ENCODE measurements at places on chromosomes 3 and 15.

- H3K4me3 ChIP-seq = peak overlapping the region; percentile 97
- peaks cover 11% of the 10 kb centered on the region for H3K4me1 ChIP-seq
- H3K27me3 ChIP-seq = no peaks in the 10 kb centered on the region
- peak; percentile 16 for DNase-seq
- no peak overlapping the region for H3K27ac ChIP-seq
Measured at GRCh38 chr3:143120716-143121240, 1.2 kb downstream of the CHST2 start.

- DNase-seq = no peak
- H3K4me3 ChIP-seq = no peak overlapping the region
- H3K27me3 ChIP-seq = no peaks in the 10 kb centered on the region
Measured at GRCh38 chr15:76711351-76711827, 193.8 kb downstream of the SCAPER start.

DNA sequence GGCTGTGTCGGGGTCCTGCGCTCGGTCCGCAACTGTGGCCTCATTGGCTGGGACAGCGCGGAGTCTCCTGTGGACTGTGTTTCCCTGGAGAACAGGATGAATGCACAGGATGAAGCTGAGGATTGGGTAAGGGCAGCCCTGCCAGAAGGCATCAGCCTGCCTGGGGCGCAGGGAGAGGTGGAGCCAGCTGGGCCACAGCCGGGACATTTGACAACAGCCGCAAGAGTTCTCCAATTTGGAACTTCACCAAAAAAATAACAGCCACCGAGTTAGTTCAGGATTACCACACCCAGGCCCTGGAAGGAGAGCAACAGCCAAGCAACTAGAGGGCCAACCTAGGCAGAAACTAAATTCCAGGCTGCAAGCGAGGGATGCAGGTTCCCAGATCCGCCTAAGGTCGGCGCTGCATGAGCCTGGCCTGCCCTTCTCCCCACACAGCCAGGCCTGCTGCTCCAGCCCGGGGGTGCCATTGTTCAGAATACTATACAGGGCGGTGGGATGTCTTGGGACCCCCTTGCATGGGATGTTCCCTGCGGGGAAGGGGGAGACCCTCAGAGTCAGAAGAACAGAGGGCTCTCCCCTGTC is 229.3 kb downstream of the OCA2 start:
- no peaks in the 10 kb centered on the region for H3K4me1 ChIP-seq
- H3K27ac ChIP-seq = no peak overlapping the region
- no peak overlapping the region for H3K4me3 ChIP-seq
- no peaks in the 10 kb centered on the region for H3K36me3 ChIP-seq

- H3K27ac ChIP-seq = peak overlapping the region; percentile 95
- peak; percentile 100 for DNase-seq
- peak overlapping the region; percentile 23 for H3K4me3 ChIP-seq
- no peaks in the 10 kb centered on the region for H3K36me3 ChIP-seq
Measured at GRCh38 chr3:185796431-185797107, 28.3 kb downstream of the IGF2BP2 start.

DNA sequence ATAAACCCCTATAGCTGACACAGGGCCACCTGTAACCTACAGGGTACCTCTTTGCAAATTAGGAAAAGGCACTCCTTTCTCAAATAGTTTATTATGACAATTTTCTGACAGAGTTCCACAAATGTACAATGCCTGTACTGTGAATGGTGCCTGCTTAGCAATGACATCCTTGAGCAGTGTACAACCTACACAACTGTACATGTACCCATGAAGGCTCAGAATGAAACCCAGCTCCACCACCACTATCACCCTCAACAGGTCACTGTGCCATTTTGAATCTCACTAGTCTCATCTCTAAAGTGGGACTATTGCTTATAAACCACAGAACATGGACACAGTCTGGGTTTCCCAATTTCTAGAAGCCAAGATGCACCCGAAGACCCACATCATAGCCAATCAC is 7.0 kb downstream of the MFGE8 start:
- no peak for DNase-seq
- no peaks in the 10 kb centered on the region for H3K36me3 ChIP-seq
- no peak overlapping the region for H3K4me3 ChIP-seq
- no peaks in the 10 kb centered on the region for H3K27me3 ChIP-seq
- no peak overlapping the region for H3K27ac ChIP-seq

DNA sequence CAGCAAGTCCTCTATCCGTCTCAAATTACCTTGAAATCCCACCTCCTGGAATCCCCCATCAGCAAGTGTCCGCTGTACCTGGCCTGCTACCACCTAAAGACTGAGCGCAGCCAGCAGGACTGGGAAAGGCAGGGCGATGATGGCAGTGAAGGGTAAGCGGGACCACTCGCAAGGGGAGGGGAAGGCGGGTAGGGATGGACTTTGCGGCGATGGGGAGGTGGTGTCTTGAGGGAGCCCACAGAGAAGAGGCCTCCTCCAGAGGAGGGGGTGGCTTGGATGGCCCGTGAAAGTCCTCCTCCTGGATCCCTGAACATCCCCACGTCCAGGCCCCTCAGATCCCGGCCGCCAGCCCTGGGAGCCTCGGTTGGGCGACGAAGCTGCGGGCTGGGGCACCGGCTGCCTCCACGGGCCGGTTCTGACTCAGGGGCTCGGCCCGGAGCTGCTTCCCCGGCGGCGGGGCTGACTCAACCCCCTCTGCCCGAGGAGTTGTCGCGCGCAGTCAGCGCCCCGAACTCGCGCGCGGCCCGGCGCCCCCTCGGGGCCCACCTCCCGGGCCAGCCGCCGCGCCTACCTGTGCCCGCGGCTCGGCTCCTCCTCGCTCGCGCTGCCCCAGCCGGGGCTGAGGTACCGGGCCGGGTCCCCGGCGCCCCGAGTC is 512 bp downstream of the LARP6 start:
- peaks cover 47% of the 10 kb centered on the region for H3K4me1 ChIP-seq
- H3K36me3 ChIP-seq = peaks cover 14% of the 10 kb centered on the region
- H3K27ac ChIP-seq = peak overlapping the region; percentile 80
- H3K27me3 ChIP-seq = no peaks in the 10 kb centered on the region
- peak overlapping the region; percentile 86 for H3K4me3 ChIP-seq

DNA sequence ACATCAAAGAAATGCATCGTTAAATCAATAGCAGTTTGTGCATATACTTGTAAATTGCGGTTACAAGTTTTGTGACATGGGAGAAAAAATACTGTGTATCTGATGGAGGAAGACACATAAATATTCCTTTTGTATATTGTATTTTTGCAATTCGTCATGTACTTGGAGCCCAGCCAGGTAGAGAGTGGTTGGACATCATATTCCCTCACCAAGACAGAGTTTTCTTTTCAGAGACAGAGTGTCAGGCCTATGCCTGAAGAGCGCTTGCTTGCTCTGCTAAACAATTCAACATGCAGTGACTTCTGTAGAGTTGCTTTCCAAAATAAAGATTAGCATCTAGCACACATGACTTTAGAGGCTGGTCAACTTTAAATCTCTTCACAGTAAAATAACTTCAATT is 24.8 kb upstream of the MEIS2 start:
- H3K27me3 ChIP-seq = no peaks in the 10 kb centered on the region
- DNase-seq = peak; percentile 29
- no peaks in the 10 kb centered on the region for H3K4me1 ChIP-seq

DNA sequence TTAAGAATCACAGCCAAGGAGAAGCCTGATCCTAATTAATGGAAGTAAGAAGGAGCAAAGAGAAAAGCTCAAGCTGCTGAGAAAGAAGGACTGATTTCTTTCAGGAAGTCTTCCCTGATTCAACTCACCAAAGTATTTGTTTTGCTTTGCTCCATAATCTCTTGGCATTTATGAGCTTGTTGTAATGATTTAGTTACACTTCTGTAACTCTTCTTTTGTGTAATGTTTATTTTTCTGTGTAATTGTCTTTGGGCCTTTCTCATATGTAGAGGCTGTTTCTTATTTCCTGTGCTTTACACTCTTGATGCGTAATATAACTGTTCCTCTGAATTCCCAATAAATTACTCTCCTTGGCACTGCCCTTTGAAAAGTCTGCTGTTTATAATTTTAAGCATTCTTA is 80.0 kb downstream of the COL6A5 start:
- no peak for DNase-seq
- no peak overlapping the region for H3K27ac ChIP-seq
- no peak overlapping the region for H3K4me3 ChIP-seq
- no peaks in the 10 kb centered on the region for H3K4me1 ChIP-seq
- peaks cover 41% of the 10 kb centered on the region for H3K27me3 ChIP-seq

DNA sequence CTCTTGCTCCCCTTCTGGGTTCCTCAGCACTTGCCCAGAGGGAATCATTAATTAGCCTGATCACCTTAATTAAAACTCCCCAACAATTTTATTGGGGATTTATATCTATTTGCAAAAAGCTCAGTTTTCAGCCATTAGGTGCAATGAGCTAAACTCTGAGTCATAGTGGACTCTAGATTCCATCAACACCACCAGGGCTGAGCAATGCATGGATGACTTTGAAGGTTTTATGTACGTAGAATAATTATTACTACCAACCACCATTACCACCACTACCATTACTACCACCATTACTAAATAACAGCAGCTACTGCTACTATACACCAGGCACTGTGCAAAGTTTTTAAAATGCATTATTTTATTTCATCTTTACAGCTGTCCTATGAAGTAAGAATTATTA is 81.2 kb downstream of the ZNF621 start:
- no peaks in the 10 kb centered on the region for H3K36me3 ChIP-seq
- DNase-seq = no peak
- no peaks in the 10 kb centered on the region for H3K4me1 ChIP-seq

DNA sequence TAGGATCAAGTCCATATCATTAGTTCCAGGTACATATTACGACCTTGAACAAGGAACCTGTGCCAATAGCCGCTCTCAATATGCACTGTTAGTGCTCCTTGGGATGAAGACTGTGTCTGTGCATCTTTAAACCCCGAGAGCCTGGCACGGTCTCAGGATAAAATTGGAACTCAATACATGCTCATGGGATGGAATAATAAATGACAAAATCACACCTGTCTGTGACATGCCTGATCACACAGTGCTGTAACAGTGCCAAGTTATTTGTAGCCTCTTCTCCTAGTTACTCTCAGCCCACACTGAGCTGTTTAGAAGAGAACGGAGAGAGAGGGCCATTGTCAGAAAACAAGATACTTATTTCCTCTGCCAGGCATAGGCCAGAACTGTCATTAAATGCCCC is 82.2 kb downstream of the SSR3 start:
- H3K27ac ChIP-seq = no peak overlapping the region
- no peaks in the 10 kb centered on the region for H3K4me1 ChIP-seq
- no peak for DNase-seq
- H3K36me3 ChIP-seq = no peaks in the 10 kb centered on the region
- peaks cover 32% of the 10 kb centered on the region for H3K27me3 ChIP-seq
- H3K4me3 ChIP-seq = no peak overlapping the region

- H3K27ac ChIP-seq = no peak overlapping the region
- no peaks in the 10 kb centered on the region for H3K4me1 ChIP-seq
- H3K4me3 ChIP-seq = no peak overlapping the region
- no peak for DNase-seq
Measured at GRCh38 chr3:144497452-144497851, 525.8 kb downstream of the DIPK2A start.

- DNase-seq = peak; percentile 95
- H3K27ac ChIP-seq = peak overlapping the region; percentile 97
- H3K4me3 ChIP-seq = peak overlapping the region; percentile 11
- peaks cover 13% of the 10 kb centered on the region for H3K36me3 ChIP-seq
- H3K4me1 ChIP-seq = peaks cover 56% of the 10 kb centered on the region
Measured at GRCh38 chr3:45647148-45647619, 42.0 kb upstream of the SACM1L start.

GRCh38 chr15:78411061-78411460 is 27.0 kb upstream of the IREB2 start:
- no peak for DNase-seq
- no peak overlapping the region for H3K4me3 ChIP-seq
- H3K27me3 ChIP-seq = no peaks in the 10 kb centered on the region
- no peak overlapping the region for H3K27ac ChIP-seq

- H3K27me3 ChIP-seq = peaks cover 37% of the 10 kb centered on the region
- H3K4me3 ChIP-seq = no peak overlapping the region
- no peak overlapping the region for H3K27ac ChIP-seq
- H3K36me3 ChIP-seq = no peaks in the 10 kb centered on the region
- no peaks in the 10 kb centered on the region for H3K4me1 ChIP-seq
Measured at GRCh38 chr15:73749533-73749932, 3.6 kb downstream of the INSYN1 start.

GRCh38 chr3:197006860-197007259 is 22.8 kb downstream of the MELTF start:
- no peak for DNase-seq
- peaks cover 12% of the 10 kb centered on the region for H3K4me1 ChIP-seq
- no peak overlapping the region for H3K4me3 ChIP-seq

DNA sequence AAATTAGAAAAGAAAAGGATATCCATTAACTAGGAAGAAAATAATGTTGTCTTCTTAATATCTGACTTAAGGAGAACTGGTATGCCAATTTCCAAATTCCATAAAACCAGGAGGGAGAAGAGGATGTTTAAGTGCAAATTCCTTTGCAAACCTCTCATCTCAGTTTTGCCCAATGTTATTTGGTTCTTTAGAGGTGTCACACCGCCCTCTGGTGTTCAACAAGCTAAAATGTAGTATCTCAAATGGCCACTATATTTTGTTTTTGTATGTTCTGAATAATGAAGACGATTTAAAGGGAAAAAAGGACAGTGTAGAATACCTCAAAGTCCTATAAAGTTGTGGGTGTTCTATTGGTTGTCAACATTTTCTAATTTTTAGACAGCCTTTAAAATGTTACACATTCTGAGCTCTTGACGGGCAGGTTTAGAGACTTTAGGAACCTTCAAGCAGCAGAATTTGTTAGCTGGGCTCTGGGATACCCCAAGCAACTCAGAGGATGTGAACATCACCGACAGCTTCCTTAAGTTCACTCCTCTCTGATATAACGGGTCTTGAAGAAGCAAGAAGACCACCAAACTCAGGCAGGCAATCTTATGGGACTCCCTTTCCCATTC is 458.3 kb downstream of the MFSD1 start:
- no peaks in the 10 kb centered on the region for H3K27me3 ChIP-seq
- H3K4me1 ChIP-seq = no peaks in the 10 kb centered on the region
- no peaks in the 10 kb centered on the region for H3K36me3 ChIP-seq
- H3K27ac ChIP-seq = no peak overlapping the region
- DNase-seq = peak; percentile 81

GRCh38 chr3:146581080-146581601 is 24.0 kb downstream of the PLSCR5 start:
- no peaks in the 10 kb centered on the region for H3K36me3 ChIP-seq
- no peak overlapping the region for H3K27ac ChIP-seq
- H3K27me3 ChIP-seq = no peaks in the 10 kb centered on the region
- H3K4me3 ChIP-seq = no peak overlapping the region
- DNase-seq = no peak

DNA sequence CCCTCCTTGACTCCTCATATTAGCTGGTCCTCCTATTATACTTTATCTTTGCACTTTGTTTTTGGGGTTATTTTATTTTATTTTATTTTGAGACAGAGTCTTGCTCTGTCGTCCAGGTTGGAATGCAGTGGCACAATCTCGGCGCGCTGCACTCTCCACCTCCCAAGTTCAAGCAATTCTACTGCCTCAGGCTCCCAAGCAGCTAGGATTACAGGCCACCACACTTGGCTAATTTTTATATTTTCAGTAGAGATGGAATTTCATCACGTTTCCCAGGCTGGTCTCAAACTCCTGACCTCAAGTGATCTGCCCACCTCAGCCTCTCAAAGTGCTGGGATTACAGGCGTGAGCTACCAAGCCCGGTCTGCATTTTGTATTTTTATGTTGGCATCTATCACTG is 126.7 kb downstream of the FOXB1 start:
- peaks cover 10% of the 10 kb centered on the region for H3K27me3 ChIP-seq
- H3K27ac ChIP-seq = no peak overlapping the region
- no peak for DNase-seq

GRCh38 chr15:24954783-24955530 is at the start of the genes SNRPN and SNURF:
Gene SNRPN (plus strand): TSS chr15:24954987. CDS start chr15:24974454, 19,467 bp downstream.
Gene SNURF (plus strand): TSS chr15:24954987. CDS start chr15:24955049, 62 bp downstream.
- H3K27ac ChIP-seq = peak within 1 kb of the TSS; percentile 70
- peak within 1 kb of the TSS; percentile 88 for H3K4me3 ChIP-seq
- H3K4me1 ChIP-seq = no peaks in the 10 kb centered on the region
- H3K36me3 ChIP-seq = no peaks in the 10 kb centered on the region

- 0 out of 2 replicates have a peak, but pooled peaks cover 7% of the 10 kb centered on the region for H3K4me1 ChIP-seq
- H3K36me3 ChIP-seq = peaks cover 18% of the 10 kb centered on the region
- no peak overlapping the region for H3K4me3 ChIP-seq
Measured at GRCh38 chr15:70046679-70047369, 50.9 kb downstream of the TLE3 start.

Data from PC-3 (cell line).